ENCODE measurements at places on chromosomes 12 and 14.

GRCh38 chr14:64502456-64502855 lies 1.2 kb downstream of the ZBTB25 start:
- DNase-seq: no peak

- no peak for DNase-seq
Measured at GRCh38 chr14:70744641-70745040, 64.7 kb downstream of the MAP3K9 start.

GRCh38 chr12:80847575-80847974 lies 90.2 kb downstream of the LIN7A start:
- no peak for DNase-seq

DNA sequence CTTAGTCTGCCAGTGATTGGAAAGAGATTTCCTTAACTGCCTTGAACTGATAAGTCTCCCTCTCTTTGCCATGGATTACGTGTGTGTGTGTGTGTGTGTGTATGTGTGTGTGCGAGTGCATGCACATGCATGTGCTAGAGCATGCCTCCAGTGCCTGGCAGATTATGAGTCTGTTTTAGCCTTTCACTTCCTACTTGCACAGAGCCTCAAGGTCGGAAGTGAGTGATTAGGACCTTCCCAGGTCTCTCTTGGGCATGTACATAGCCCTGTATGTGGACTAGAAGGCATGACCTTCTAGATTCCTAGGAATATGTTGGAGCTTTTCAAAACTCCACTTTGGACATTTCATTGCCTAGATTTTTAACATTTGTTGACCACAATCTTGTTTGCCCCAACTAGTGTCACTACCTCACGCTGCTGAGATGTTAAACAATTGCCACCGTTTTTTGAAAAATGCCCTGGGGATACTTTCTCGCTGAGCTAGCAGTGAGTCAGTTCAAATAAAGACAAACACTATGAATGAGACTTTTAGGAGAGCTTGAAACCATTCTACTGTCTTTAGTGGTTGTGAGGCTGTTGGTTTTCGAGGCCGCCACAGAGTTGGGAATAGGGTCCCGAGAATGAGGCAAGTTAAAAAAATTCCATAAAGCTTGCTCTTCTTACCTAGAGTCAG lies 28.2 kb downstream of the KIAA0586 start:
- DNase-seq: no peak

GRCh38 chr14:36315159-36315853 lies 5.1 kb downstream of the MBIP start:
- DNase-seq: no peak
